Adrenal gland (tissue), 19 donors: ENCODE measurements at places on chromosomes 6 and 20. TPM values are rescaled to one million over a fixed set of nuclear protein-coding genes. Genes with fewer than 3 reads are reported as not detected.

MAP3K5 gene
- polyA plus RNA-seq = 41.9 TPM

LBP gene
- polyA plus RNA-seq = 0.24 TPM

GRCh38 chr6:19312241-19312978, 524.8 kb upstream of the ID4 start:
- DNase-seq = no peak
- no peaks in the 10 kb centered on the region for H3K4me1 ChIP-seq
- H3K4me3 ChIP-seq = no peak overlapping the region
- H3K36me3 ChIP-seq = no peaks in the 10 kb centered on the region

DNA sequence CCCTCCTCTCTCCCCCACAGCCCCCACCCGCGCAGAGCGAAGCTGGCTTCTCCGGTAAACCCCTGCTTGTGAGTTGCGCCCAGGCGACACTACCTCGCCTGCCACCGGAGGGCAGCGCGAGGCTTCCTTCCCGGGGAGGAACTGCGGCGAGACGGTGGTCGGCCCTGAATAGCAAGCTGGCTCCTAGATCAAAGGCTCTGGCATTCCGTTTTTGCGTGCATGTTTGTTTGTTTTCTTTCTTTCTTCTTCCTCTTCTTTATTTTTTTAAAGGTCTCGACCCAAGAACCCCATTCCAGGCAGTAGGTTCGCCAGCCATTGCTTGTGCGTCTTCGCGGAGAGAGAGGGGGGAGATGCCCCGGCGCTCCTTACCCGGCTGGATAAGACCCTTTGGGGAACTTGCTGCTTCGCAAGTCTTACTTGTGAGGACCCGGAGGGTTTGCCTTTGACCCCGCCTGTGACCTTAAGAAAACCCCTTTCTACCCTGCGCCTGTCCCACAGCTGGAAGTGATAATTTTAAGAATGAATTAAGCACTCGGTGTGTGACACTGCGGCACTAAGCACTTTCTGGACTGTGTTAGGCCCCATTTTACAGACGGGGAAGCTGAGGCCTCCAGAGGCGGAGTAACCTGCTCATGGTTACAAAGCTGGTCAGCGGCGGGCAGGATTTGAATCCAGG, 92.7 kb upstream of the SIRPA start:
- peak; percentile 77 for DNase-seq
- no peaks in the 10 kb centered on the region for H3K36me3 ChIP-seq
- no peak overlapping the region for H3K4me3 ChIP-seq
- peaks cover 11% of the 10 kb centered on the region for H3K4me1 ChIP-seq

NT5E gene
- polyA plus RNA-seq = 14.2 TPM

DNA sequence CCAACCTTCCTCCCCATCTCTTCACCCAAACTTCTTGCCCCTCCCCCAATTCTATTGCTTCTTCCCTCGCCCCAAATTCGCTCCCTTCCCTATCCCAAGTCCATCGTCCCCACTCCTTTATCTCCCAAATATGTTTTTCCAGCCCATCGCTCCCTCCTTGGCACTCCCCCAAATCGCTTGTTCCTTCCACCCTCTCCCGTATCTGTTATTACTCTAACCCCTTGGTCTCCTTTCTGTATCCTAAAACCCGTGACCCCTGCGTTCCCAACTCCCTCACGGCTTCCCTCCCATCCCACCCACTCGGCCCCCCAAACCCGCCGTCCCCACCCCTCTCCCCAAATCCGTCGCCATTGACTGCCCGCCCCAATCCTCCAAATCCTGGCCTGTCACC, 584 bp downstream of the MTCH1 start:
- H3K36me3 ChIP-seq = peaks cover 10% of the 10 kb centered on the region
- peaks cover 53% of the 10 kb centered on the region for H3K4me1 ChIP-seq
- no peaks in the 10 kb centered on the region for H3K27me3 ChIP-seq
- H3K4me3 ChIP-seq = peak overlapping the region; percentile 83
- DNase-seq = peak; percentile 44

TBX18 gene
- polyA plus RNA-seq = 1.0 TPM

ZSCAN23 gene
- 1.6 TPM for polyA plus RNA-seq

- H3K27me3 ChIP-seq = no peaks in the 10 kb centered on the region
- no peak for DNase-seq
- no peaks in the 10 kb centered on the region for H3K4me1 ChIP-seq
- H3K27ac ChIP-seq = no peak overlapping the region
- no peak overlapping the region for H3K4me3 ChIP-seq
- no peaks in the 10 kb centered on the region for H3K36me3 ChIP-seq
Measured at GRCh38 chr20:11922561-11922960, 4.9 kb downstream of the BTBD3 start.

DNA sequence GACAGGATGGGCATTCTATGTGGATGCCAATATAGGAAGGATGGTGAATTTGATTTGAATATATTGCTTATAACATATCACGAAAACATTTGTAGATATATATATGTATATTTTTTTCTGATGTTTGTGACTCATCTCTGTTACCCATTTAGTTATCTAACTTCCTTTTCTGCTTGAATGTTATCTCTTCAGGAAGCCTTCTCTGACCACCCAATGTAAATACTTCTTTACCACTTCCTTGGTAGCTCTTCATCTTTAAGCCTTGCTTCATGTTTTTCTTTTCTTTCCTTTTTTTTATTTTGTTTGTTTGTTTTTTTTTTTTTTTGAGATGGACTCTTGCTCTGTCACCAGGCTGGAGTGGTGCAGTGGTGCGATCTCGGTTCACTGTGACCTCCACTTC, 260.5 kb upstream of the EPHA7 start:
- no peak overlapping the region for H3K4me3 ChIP-seq
- DNase-seq = no peak
- H3K27ac ChIP-seq = no peak overlapping the region
- H3K4me1 ChIP-seq = no peaks in the 10 kb centered on the region
- no peaks in the 10 kb centered on the region for H3K27me3 ChIP-seq

DNA sequence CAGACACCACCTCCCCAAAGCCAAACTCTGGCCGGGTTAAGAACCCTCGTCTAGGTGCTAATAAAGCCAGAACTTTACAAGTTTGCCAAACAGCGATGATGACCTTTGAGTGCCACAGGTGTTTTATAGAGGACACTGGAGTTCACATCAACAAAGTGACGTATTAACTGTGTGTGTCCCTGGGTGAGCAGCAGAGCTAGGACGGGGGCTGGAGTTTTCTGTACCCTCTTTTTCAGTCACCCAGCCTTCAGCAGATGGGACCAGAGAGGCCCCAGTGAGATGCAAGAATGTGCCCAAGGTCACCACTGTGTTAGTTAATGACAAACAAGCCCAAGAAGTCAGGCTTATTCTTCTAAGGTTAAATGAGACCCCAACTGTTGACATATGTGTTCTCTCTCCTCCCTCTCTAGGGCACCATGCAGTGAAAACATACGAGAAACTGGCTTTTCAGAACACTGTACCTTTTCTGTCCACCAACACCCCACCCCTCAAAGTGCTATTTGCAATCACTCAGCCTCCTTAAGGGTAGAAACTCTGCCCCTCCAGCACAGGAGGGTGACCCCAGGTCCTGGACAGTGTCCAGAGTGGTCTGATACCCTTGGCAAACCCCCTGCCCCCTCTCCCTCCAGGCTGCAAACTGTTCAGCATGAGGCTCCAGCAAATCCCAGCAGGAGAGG, 5.2 kb downstream of the SDC4 start:
- no peak for DNase-seq
- H3K4me3 ChIP-seq = peak overlapping the region; percentile 32
- peaks cover 89% of the 10 kb centered on the region for H3K4me1 ChIP-seq

MAP1LC3A gene
- polyA plus RNA-seq = 139 TPM

- H3K27ac ChIP-seq = peak overlapping the region; percentile 77
- H3K4me1 ChIP-seq = peaks cover 16% of the 10 kb centered on the region
- DNase-seq = no peak
- no peaks in the 10 kb centered on the region for H3K27me3 ChIP-seq
- no peak overlapping the region for H3K4me3 ChIP-seq
Measured at GRCh38 chr20:50436052-50436656, 74.0 kb upstream of the PTPN1 start.

GRCh38 chr6:167795321-167795811, 31.3 kb upstream of the AFDN start:
- H3K27me3 ChIP-seq = peaks cover 24% of the 10 kb centered on the region
- no peak overlapping the region for H3K4me3 ChIP-seq
- no peaks in the 10 kb centered on the region for H3K4me1 ChIP-seq

DNA sequence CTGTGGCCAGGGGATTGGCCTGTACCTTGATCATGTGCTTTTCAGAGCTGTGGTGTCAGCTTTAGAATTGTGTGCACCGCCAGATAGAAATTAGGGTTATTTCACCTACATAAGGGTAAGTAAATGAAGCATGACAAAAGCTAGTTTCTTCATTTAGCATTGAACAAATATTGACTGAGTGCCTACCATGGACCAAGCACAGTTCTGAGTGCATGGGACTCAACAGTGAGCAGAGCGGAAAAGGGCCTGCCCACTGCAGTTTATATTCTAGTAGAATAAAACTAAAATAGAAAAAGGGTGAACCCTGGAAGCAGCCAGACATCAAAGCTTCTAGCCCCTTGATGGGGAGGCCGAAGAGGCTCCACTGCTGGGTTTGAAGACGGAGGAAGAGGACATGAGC, 25.6 kb downstream of the ECT2L start:
- H3K4me3 ChIP-seq = no peak overlapping the region
- no peak for DNase-seq
- H3K36me3 ChIP-seq = no peaks in the 10 kb centered on the region
- no peak overlapping the region for H3K27ac ChIP-seq

SAMD5 gene
- polyA plus RNA-seq = 3.0 TPM

RAB44 gene
- 0.16 TPM for polyA plus RNA-seq

GRCh38 chr6:14524319-14524718, 406.7 kb downstream of the CD83 start:
- H3K4me3 ChIP-seq = no peak overlapping the region
- no peaks in the 10 kb centered on the region for H3K27me3 ChIP-seq
- H3K4me1 ChIP-seq = no peaks in the 10 kb centered on the region
- no peaks in the 10 kb centered on the region for H3K36me3 ChIP-seq
- peak; percentile 20 for DNase-seq

WASF1 gene
- polyA plus RNA-seq = 23.7 TPM

- no peaks in the 10 kb centered on the region for H3K27me3 ChIP-seq
- no peak overlapping the region for H3K4me3 ChIP-seq
- H3K4me1 ChIP-seq = no peaks in the 10 kb centered on the region
- DNase-seq = no peak
Measured at GRCh38 chr6:138427701-138428100, 23.7 kb downstream of the HEBP2 start.

GRCh38 chr6:130069485-130069884, 51.1 kb downstream of the L3MBTL3 start:
- no peak for DNase-seq
- peaks cover 20% of the 10 kb centered on the region for H3K4me1 ChIP-seq
- H3K27ac ChIP-seq = no peak overlapping the region
- no peaks in the 10 kb centered on the region for H3K36me3 ChIP-seq
- H3K27me3 ChIP-seq = no peaks in the 10 kb centered on the region
